HepG2 (cell line): ENCODE measurements at places on chromosomes 12 and 14. TPM values are rescaled to one million over a fixed set of nuclear protein-coding genes. Genes with fewer than 3 reads are reported as not detected.

The LRRC10 gene
- total RNA-seq: not detected in 2 replicates

The CCND2 gene
- total RNA-seq: 1.1 and 1.4 TPM in 2 replicates

The ZFYVE1 gene
- total RNA-seq: 2.6 and 2.8 TPM in 2 replicates

The TRPV4 gene
- total RNA-seq: 0.35 and 0.66 TPM in 2 replicates

GRCh38 chr14:92768795-92769194, 20.4 kb upstream of the LGMN start:
- H3K4me1 ChIP-seq: no peaks in the 10 kb centered on the region
- no peak overlapping the region for H3K27ac ChIP-seq
- H3K36me3 ChIP-seq: no peaks in the 10 kb centered on the region
- H3K4me3 ChIP-seq: no peak overlapping the region
- DNase-seq: no peak
- no peaks in the 10 kb centered on the region for H3K27me3 ChIP-seq

- peak overlapping the region; percentile 86 for H3K27ac ChIP-seq
- no peaks in the 10 kb centered on the region for H3K27me3 ChIP-seq
- H3K4me1 ChIP-seq: peaks cover 61% of the 10 kb centered on the region
- H3K4me3 ChIP-seq: peak overlapping the region; percentile 68
- DNase-seq: no peak
These were observed 867 bp upstream of the TDG start for GRCh38 chr12:103964805-103965204.

GRCh38 chr12:118145113-118145797, 9.3 kb downstream of the PEBP1 start:
- peaks cover 66% of the 10 kb centered on the region for H3K36me3 ChIP-seq
- no peaks in the 10 kb centered on the region for H3K27me3 ChIP-seq
- H3K4me1 ChIP-seq: peaks cover 48% of the 10 kb centered on the region
- no peak overlapping the region for H3K27ac ChIP-seq
- no peak for DNase-seq

GRCh38 chr14:97336179-97336578, 539.0 kb downstream of the VRK1 start:
- H3K27me3 ChIP-seq: no peaks in the 10 kb centered on the region
- no peak for DNase-seq
- no peak overlapping the region for H3K27ac ChIP-seq
- no peaks in the 10 kb centered on the region for H3K4me1 ChIP-seq
- H3K4me3 ChIP-seq: no peak overlapping the region

- peaks cover 8% of the 10 kb centered on the region; the same call in 1 of the 2 replicates for H3K4me1 ChIP-seq
- no peak for DNase-seq
These were observed 40.2 kb upstream of the PPP1R12A start for GRCh38 chr12:79975143-79975542.

- H3K27ac ChIP-seq: peak overlapping the region; percentile 6
- no peak overlapping the region for H3K4me3 ChIP-seq
These were observed 4.6 kb downstream of the FAM177A1 start for GRCh38 chr14:35050652-35051051.

GRCh38 chr12:56593909-56594621, 36.1 kb downstream of the BAZ2A start:
- no peaks in the 10 kb centered on the region for H3K4me1 ChIP-seq
- H3K27me3 ChIP-seq: no peaks in the 10 kb centered on the region
- peaks cover 8% of the 10 kb centered on the region for H3K36me3 ChIP-seq
- no peak overlapping the region for H3K4me3 ChIP-seq
- H3K27ac ChIP-seq: no peak overlapping the region
- peak; percentile 35 for DNase-seq
